ENCODE measurements at places on chromosomes 7 and 10. TPM values are rescaled to one million over a fixed set of nuclear protein-coding genes. Genes with fewer than 3 reads are reported as not detected.

Gene PIK3AP1
- total RNA-seq = 0.67 TPM

Gene KIF5B
- 73.6 TPM for total RNA-seq

Gene DDC
- total RNA-seq = 1.9 TPM

Gene ABCB1
- total RNA-seq = 0.29 TPM

Gene IFIT3
- total RNA-seq = 5.9 TPM

Gene OSBPL3
- 11.2 TPM for total RNA-seq

Gene CTAGE15
- total RNA-seq = not detected

Gene PILRA
- 3.8 TPM for total RNA-seq

Gene HMX3
- total RNA-seq = not detected

Gene SPDYE11
- total RNA-seq = not detected

Gene GRID2IP
- total RNA-seq = not detected

Gene PUS7
- 25.6 TPM for total RNA-seq

Gene UNCX
- not detected for total RNA-seq

Gene WIPF3
- total RNA-seq = 0.45 TPM

Gene TPST1
- 8.8 TPM for total RNA-seq

Gene RBP4
- total RNA-seq = 8.8 TPM

Gene GRID1
- total RNA-seq = 0.24 TPM

Gene PDE1C
- 5.6 TPM for total RNA-seq

Gene CFAP46
- 1.4 TPM for total RNA-seq

All from A549 treated with CORT108297 at 1 μM for 4 hours (cell line).